Activated CD4-positive, CD25-positive, alpha-beta regulatory T cell treated with anti-CD3 and anti-CD28 coated beads, Interleukin-2, amount 50 U/mL, for 16 hours (primary cell): ENCODE measurements at places on chromosomes 13 and 19.

GRCh38 chr13:33257841-33258807 lies 27.4 kb downstream of the STARD13 start:
- DNase-seq, result no peak

DNA sequence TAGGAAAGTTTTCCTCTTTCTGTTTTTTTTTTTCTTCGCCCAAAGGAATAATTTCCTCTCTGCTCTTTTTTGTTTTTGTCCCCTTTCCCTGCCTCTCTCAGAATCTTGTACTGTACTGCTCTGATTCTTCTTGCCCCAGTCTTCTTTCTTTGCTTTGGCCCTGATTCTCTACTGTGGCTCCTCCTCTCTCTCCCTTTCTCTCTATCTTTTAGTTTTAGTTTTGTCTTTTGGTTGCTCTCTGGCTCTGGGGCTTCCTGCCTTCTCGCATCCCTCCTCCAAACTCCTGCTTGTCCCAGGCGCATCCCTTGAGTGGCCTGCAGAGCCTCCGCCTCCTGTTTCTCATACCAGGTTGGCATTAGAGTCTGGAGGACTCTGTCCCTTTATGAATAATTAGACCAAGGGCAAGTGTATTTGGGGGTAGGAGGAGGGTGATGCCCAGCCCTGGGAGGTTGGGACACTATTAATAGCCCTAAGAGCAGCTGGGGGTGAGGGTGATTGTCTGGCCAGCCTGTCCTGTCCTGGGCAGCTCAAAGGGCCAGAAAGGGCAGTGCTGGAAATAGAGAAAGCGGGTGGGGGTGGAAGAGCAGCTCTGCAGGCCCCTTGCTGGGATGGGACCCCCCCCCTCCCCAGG lies 39.1 kb downstream of the LYL1 start:
- no peak for DNase-seq

GRCh38 chr13:93672996-93673395 lies 446.4 kb downstream of the GPC6 start:
- no peak for DNase-seq

- no peak for DNase-seq
These were observed 62.2 kb upstream of the TM9SF2 start for GRCh38 chr13:99439048-99439447.

GRCh38 chr13:32159137-32159869 lies 127.7 kb downstream of the FRY start:
- no peak for DNase-seq

- DNase-seq, result no peak
These were observed 75.6 kb upstream of the KL start for GRCh38 chr13:32940601-32941000.

GRCh38 chr13:114282041-114282670 lies 755 bp downstream of the UPF3A start:
- no peak for DNase-seq

DNA sequence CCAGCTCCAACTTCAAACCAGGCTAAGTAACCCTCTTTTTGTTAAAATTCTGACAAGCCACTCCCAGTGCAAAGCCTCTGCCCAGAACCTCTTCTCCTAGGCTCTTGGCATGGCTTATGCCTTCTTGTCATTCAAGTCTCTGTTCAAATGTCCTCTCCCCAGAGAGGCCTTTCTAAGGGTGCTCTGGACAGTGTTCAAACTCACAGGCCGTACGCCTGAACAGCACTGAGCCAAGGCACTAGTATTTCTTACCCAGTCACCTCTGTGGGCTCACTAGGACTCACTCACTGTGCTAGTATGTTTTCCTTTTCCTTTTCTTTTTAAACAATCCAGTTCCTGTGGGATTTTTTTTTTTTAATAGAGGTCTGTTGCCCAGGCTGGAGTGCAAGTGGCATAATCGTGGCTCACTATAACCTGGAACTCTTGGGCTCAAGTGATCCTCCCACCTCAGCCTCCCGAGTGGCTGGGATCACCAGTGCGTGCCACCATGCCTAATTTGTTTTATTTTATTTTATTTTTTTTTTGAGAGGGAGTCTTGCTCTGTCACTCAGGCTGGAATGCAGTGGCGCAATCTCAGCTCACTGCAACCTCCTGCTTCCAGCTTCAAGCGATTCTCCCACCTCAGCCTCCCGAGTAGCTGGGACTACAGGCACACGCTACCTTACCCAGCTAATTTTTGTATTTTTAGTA lies 2.3 kb upstream of the ASF1B start:
- no peak for DNase-seq

DNA sequence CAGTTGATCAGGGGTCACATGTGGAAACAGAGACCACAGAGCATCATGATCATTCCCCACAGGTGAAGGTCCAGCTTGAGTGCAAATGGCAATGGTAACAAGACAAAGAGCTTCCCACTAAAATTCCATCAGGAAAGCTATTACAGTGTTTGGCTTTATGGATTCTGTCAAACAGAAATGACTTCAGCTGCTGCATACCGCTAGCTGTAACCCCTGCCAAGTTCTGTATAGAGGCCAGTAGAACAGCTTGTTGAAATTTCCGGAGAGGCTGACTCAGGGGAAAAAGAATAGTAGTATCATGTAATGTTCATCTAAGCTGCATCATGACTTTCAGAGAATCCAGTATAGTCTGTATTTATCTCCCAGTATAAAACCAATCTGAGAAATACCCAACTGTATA lies 1704.7 kb downstream of the SLITRK5 start:
- no peak for DNase-seq

- DNase-seq, result no peak
These were observed 32.6 kb upstream of the SLC46A3 start for GRCh38 chr13:28751175-28751960.

DNA sequence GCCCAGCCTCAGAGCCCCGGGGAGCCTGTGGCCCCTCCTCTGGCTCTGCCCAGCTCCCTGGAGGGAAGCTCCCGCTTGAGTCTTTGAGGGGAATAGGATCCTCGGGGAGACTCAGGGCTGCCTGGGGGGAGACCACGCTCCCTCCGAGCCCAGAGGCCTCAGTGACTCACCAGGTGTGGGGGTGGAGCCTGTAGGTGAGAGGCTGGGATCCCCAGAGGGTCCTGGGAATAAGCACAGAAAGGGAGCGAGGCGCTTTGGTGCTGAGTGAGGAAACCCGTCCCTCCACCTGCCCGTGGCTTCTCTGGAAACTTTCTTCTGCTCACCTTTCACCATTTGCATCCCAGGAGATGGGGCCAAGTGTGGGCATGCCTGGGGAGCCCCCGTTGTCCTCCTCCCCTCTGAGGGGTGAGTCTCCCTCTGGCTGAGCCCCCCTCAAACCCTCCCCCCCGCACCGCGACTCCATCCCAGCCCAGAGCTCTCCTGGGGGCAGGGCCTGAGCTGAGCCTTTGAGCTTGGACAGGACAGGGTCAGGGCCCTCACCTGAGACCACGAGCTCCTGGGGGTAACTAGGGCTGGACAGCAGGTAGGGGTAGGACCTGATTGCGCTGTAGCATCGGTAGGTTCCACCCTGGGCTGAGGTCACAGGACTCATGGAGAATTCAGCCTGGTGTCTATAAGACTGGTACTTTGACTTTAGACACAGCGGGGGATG lies 2.7 kb downstream of the LILRB5 start:
- no peak for DNase-seq

DNA sequence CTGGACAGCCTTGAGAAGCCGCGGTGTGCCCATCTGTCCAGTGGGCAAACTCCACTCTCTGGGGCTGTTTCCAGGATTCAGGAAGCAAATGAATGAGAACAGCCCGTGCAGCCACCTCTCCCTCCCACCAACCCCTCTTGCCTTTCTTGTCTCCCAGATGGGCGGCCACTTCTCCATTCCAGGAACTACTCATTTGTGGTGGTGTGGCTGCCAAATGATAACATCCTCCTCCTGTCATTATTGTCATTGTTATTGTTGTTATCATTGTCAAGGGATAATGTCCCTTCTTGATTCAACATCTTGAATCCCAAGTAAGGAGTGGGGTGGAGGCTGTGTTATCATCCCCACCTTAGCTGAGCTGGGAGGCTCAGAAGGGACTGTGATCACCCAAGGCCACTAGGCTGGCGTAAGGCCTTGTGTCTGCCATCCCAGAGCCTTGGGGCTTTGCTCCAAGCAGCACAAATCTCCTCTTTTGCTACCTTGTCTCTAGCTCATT lies 1.6 kb downstream of the DNM2 start:
- no peak for DNase-seq

DNA sequence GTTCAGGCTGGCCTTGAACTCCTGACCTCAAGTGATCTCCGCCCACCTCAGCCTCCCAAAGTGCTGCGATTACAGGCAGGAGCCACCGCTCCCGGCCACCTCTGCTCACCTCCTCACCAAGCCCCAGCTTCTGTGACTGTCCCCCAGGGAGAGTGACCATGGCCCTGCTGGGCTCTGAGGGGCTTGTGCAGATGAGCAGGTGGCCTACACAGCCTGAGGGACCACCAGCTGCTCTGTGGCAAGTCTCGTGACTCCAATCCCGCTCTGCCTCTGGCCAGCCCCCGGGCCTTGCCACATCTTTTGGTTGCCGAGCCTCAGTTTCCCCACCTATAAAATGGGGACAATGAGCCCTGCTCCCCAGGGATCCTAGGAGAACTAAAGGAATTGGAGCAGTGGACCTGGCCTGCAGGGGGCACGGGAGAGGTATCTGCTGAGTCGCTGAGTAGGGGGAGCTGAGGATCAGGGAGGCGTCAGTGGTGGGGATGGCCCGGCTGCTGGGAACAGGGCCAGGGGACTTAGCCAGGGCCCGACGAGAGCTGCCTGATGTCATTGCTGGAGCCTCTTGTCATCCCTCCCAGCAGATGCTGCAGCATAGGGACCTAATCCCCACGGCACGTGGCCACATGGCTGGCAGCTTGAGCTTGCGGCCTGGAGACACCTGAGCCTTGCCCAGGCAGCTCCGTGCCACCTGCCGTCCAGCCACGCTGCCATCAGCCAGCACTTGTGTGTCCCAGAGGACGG lies 74.7 kb downstream of the GADD45B start:
- no peak for DNase-seq

DNA sequence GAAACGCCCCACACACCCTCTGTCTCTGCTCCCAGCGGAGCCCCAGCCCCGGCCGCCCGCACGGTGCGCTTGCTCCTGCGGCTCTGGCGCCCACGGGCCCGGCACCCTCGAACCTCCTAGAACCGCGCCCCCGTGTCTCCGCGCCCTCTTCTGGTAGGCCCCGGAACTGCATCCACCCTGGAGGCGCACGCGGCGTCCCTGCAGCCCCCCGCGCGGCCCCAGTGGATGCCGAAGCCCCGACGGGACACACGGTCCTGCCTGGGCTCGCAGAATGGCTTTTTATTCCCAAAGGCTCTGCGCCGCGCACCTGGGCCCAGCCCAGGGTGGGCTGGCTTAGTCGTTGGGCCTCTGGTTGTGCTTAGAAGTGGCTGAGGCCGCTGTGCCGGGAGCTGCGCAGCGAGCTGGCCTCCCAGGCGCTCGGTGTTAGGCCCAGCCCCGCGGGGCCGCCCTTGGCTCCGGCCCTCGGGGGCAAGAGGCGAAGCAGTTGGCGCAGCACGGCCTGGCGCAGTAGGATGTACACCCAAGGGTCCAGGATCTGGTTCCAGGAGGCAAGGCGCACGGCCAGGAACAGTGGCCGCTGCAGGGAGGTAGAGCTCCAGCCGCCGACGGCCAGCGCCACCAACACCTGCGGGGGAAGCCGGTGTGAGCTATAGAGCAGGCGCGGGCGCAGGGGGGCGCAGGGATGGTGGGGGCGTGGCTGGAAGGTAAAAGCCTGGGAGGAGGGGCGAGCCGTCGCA lies 2.8 kb downstream of the PTGER1 start:
- peak; percentile 66 for DNase-seq

DNA sequence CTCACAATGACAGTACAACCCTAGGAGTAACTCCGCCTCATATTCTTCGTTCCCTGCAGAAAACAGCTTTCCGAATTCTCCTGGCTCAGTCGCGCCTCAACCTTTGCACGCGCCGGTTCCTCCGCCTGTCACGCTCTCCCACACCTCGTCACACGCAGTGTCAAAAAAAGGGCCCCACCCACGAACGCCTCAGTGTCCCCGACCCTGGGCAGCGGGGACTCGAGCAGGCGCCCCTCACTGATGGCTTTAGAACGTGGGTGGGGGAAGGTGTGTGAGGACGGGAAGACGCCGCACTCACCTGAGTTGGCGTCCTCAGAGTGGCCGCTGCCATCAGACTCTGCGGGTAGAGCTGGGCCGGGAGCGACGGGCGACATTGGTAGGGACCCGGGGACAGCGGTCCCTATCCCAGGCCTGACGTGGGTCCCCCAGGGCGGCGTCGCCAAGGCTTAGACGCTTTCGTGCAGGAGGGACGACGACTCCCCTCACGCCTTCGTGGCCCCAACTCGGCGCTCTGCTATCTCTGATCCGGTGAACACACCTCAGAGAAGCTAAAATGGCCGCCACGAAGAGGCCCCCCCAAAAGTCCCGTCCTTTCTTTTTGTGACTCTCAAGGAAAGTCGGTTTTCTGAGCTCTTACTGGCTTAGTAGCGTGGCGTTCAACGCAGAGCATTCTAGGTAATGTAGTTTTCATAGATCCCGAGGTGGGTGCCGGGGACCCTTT lies at the start of gene ZNF154:
Gene ZNF154 (minus strand): TSS at position 564 of the 721 bp plus-strand sequence. CDS start 233 bp downstream, at position 331.
- DNase-seq, result no peak

- no peak for DNase-seq
These were observed 1.7 kb downstream of the MPV17L2 start for GRCh38 chr19:18194554-18195238.

GRCh38 chr19:41753936-41754529 lies 1.3 kb upstream of the CEACAM6 start:
- peak; percentile 57 for DNase-seq

DNA sequence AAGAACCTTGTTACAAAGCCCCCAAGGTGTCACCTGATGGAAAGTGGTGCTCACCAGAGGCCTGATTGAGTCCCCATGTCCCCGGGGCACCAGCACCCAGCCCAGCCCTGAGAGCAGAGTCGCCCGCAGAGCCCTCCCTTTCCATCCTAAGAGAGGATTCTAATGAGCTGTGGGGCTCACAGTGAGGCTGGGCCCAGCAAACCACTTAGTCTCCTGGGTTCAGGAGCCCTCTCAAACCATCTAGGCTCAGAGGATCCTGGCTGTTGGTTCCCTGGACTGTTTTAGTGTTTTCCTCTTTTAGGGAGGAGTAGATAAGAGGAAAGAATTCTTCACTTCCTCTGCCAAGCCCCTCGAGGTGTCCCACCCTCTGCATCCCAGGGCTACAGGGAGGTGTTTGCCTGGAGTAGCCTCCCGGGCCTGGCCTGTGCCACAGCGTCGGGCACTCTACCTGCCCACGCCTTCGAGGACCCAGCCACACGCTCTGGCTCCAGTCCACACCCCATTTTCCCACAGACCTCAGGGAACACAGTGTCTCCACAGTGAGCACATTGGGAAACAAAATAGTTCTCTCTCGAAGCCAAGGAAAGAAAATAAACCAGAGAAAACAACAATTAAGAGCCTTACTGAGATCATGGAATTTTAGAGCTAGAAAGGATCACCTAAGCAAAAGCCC lies 34.4 kb downstream of the DHRS12 start:
- DNase-seq, result no peak

- no peak for DNase-seq
These were observed 9.9 kb downstream of the PLEKHJ1 start for GRCh38 chr19:2226051-2226839.

DNA sequence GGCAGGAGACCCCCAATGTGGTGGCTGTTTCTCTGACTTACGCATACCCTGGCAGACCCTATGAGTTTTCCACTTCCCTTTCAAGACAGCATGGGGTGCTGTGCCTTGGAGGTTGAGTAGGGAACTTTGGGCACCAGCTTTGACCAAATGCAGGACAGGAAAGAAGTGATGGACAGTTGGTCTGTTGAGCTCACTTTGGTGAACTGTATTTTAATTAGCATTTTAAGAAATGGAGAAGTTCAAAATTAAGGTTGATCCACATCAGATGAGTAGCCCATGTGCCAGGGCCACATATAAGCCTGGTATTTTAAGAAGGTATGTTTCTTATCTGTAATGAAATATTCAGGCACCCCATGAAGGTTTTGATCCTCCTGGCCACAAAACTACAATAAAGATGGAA lies 46.1 kb upstream of the RAP2A start:
- no peak for DNase-seq
